ENCODE measurements at places on chromosomes 16 and 17.

GRCh38 chr16:50697881-50698767 lies 4.7 kb downstream of the NOD2 start:
- DNase-seq: peak; percentile 72

GRCh38 chr17:38352245-38353085 lies 821 bp downstream of the SOCS7 start:
- peak; percentile 13 for DNase-seq

DNA sequence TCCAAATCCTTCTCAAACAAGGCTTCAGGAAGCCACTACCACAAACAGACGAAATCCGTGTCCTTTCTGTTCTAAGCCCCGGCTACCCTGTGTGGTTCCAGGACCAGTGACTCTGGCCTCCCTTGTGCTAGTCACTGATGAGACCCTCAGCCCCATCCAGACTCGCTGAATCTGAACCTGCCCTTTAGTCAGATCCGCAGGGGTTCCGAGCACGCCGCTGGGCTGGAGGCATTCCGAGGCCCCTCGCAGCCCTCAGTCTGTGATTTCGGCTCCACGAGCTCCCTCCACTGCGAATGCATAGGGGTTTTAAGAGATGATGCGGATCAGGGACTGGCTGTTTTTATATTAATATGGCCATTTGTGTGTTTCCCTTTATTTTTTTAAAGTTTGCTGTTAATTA lies 292.7 kb downstream of the IRF8 start:
- no peak for DNase-seq

DNA sequence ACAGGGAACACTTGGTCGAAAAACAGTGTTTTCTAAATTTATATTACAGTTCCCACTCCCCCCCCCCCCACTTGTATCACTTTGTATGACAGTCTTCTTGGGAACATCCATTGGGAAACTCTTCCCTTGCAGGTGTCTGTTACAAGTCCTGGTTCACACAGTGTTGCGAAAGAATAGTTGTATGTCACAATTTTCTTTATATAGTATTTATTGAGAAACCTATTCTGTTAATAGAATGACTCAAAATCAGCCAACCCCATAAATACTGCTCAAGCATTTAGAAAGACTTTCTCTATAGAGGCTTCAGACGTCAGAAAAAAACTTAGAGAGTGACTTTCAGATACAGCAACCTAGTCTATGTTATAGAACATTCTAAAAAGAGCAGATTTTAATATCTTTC lies 414.4 kb downstream of the WWOX start:
- no peak for DNase-seq

DNA sequence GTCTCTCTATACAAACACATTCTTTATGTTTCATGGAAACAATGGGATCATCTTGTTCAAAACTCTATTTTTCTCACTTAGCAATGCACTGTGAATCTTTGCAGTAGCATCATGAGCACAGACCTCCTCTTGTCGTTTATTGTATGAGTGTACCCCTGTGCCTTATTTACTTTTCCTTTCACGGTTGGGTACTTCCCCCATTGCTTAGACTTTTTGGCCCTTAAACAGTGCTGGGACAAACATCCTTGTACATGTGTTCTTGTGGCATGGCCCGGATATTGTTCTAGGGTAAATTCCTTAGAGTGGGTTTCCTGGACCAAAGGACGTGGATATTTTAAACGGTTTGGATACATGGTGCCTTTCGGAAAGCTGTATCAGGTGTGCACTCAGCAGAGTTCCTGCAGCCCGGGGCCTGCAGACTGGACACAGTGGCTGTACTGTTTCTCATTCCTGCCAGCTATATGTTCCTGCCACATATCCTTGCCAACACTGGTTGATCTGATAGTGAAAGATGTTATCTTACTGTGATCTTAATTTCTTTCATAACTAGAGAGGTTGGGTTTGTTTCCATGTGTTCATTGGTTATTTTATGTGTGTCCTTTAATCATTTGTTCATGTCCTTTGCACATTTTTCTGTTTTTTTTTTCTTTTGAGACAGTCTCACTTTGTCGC lies 111.1 kb downstream of the OR1D5 start:
- no peak for DNase-seq

GRCh38 chr16:67897231-67897630 lies 4.2 kb downstream of the PSKH1 start:
- DNase-seq: no peak

DNA sequence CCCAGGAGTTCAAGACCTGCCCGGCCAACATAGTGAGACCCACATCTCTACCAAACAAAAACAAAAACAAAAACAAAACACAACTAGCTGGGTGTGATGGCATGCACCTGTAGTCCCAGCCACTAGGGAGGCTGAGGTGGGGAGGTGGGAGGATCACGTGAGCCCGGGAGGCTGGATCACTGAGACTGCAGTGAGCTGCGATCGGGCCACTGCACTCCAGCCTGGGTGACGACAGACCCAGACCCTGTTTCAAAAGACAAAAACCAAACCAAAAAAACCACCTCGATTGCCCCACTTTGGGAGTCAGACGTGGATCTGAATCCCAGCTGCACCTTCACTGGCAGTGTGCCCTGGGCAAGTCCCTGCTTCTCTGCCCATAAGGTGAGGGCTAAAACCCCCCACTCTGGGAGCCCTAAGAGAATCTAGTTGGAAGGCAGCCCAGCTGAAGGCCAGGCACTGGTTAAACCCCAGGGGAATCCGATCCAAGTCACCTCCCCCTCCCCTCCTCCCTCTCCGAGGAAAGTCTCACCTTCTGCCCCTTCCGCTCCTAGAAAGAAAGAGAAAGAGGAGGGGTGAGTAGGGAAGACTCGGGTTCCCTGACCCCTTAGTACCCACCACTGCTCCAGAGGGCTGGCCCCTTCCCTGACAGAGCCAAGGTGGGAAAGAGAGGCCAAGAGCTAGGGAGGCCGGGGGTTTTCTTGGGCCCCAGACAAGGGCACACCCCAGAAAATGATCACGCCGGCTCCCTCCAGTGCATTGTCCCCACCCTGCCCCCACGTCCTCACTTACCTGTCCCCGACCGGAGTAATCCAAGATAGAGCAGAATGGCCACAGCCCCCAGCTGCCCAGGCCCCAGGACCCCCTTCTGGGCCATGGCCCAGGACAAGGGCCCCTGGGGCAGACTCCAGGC lies 647 bp downstream of the PRSS8 start:
- no peak for DNase-seq

DNA sequence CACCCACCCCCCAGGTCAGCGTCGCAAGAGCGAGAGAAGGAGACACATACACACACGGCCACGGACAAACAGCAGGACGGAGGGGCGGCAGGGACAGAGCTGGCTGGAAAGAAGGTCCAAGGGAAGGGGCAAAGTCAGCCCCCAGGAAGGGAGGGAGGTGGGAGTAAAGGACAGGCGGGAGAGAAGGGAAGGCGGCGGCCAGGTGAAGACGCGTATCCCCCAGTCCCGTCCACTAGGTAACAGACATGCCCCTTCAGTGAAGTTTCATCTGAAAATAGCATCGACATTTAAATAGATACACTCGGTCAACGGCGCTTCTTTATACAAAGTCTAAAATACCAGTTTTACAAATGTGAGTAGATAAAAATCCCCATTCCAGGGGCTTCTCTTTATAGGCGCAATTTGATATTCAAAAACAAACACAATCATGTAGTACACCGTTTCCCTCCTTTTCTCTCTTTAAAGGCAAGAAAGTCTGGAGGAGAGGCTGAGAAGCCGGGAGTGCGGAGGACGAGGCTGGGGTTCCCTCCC lies 4.5 kb downstream of the CBX8 start:
- DNase-seq: no peak

DNA sequence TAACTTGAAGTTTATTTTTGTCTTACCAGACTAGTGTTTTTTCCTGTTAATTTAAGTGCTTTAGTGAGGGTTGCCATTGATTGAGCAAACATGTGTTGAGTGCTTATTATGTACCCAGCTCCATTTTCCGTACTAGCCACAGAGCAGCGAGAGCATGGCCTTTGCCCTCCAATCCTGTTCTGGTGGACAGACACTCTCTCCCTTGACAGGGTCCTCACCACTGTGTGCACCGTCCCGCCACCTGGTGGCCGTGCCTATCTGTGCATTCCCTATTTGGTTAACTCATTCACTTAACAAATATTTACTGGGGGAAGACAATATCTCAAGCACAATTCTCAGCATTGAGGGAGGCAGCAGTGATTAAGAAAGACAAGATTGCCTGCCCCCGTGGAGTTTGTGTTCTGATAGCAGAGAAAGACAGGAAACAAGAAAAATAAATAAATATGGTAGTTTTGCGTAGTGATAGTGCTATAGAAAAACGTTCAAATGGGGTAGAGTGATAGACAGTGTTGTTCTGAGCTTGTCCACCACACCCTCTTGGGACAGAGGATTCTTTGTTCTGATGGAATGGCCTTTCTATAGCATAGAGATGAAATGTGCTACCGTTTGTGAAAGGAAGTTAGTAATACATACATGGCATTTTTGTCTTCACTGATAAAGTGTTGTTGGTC lies 13.0 kb downstream of the CDH13 start:
- DNase-seq: peak; percentile 50

DNA sequence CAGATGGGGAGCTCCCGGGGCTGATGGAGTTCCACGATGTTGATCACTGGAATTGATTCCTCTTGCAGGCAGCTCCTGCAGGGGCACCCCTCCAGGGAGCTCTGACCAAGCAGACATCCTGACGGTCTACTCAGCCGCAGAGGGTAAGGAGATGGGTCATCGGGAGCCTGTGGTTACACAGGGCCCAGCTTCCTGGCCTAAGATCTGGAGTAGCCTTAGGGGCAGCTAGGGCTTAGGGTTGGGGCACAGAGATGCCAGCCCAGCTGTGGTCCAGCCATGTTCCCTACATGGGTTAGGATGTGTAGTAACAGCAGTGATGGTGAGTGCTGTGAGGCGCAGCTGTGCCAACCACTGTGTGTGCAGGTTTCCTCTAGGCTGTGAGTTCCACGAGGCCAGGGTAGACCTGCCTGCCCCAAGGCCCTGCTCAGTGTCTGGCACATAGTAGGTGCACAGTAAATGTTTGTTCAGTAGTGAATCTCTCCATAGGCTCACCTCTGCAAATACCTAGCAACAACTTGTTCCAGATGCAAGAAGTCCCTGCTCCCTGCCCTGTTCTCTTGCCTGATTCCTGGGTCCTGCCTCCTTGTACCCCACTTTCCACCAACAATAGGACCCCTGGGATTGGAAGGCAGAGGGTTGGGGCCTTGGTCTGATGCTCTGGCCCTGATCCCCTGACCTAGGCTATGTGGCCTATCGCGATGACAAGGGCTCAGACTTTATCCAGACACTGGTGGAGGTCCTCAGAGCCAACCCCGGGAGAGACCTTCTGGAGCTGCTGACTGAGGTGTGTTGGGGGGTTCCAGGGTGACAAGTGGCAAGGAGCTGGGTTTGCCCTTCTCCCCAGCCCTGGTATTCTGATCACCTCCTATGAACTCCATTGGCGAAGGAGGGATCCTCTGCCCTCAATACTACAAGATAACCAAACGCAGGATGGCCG lies 13.7 kb downstream of the ZNF213 start:
- DNase-seq: no peak

DNA sequence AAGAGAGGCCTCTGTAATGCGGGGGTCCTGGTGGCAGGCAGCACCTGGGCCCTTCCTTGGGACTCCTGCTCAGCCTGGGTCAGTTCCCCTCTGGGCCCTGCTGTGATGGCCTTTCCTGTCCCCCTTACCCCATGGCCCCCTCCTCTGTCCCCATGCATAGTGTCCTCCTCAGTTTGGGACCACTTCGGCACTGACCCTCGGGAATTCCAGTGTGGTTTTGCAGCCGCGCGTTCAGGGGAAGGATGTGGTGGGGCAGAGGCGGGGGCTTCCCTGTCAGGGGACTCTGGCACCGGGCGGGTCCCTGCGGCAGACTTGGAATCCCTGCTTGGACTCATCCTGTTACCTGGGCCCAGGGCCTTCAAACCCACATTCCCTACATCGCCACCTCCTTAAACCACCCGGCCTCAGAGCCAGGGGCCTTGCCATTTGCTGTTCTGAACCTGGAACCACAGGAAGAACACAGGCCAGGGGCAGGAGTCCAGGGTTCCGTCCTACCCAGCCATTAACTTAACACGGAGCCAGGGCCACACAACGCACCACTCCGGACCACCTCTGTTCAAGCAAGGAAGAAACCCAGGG lies 31.4 kb upstream of the EIF1 start:
- DNase-seq: no peak

DNA sequence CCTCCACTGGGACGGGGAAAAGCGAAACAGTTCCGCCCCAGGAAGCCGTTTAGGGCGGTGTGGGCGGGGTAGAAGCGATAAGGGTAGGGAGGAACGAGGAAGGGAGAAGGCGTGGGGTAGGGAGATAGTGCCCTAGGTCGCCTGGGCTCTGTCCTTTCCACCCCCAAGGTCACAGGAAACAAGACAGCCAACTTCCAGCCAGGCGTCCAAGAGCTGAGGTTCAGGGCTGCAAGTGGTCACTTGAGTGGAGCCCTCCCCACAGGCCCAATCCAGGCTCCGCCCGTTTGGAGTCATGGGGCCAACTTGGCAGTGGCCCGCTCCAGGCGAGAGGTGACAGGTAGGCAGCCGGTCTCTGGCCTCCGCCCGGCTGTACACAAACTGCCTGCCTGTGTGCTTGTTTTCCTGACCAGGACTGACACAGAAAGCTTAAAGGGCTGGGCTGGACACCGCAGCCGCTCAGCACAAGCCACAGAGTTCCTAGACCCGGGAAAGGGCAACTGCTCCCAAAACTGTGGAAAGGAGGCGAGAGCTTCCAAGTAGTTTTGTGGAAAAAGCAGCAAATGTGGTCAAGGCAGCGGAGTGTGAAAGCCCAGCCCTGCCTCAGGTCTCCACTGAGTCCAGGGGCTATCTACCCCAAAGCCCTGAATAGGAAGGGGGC lies at the start of gene RILP:
Gene RILP (minus strand): TSS at position 23 of the 658 bp plus-strand sequence. CDS start 62 bp downstream, outside the sequence.
- DNase-seq: no peak

DNA sequence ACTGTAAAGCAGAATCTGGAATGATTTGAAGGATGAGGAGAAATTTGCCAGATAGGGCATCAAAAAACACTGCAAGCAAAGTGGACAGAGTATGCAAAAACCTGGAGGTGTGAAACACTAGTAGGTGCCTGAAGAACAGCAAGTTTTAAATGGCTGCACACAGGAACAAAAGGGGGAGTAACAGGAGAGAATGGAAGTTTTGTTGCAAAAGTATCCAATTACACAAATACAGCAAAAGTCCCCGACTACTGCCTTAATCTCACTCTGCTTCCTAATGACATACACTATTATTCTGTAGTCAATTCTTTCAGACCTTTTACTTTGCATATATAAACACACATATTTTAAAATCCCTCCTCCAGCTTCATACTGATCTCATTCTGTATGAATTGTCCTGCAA lies 1.5 kb downstream of the HEATR6 start:
- DNase-seq: no peak

GRCh38 chr17:78272181-78272913 lies 40.9 kb downstream of the TMEM235 start:
- peak; percentile 69 for DNase-seq

GRCh38 chr16:842061-842476 lies 41.5 kb upstream of the GNG13 start:
- DNase-seq: no peak

DNA sequence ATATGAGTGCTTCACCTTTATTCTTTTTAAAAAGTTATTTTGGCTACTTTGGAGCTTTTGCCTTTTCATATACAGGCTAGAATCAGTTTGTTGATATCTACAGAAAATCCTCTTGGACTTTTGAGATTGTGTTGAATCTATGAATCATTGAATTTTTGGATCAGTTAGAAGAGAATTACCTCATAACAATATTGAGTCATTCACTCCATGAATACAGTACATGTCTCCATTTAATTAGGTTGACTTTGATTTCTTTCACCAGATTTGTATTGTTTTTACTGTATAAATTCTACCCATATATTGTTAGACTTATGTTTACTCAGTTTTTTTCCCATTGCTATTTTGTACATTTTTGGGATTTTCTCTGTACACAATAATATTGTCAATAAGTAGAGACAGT lies 54.4 kb downstream of the TAOK1 start:
- no peak for DNase-seq

- DNase-seq: no peak
Observed at GRCh38 chr16:65522412-65522811, 400.5 kb upstream of the CDH11 start.

- no peak for DNase-seq
Observed at GRCh38 chr17:57875290-57876022, 25.6 kb upstream of the MRPS23 start.

All from stimulated activated CD4-positive, alpha-beta T cell treated with anti-CD3 and anti-CD28 coated beads, Interleukin-4, amount 100 ng/mL, for 24 hours (primary cell).